ENCODE measurements at places on chromosomes 12 and 14.

DNA sequence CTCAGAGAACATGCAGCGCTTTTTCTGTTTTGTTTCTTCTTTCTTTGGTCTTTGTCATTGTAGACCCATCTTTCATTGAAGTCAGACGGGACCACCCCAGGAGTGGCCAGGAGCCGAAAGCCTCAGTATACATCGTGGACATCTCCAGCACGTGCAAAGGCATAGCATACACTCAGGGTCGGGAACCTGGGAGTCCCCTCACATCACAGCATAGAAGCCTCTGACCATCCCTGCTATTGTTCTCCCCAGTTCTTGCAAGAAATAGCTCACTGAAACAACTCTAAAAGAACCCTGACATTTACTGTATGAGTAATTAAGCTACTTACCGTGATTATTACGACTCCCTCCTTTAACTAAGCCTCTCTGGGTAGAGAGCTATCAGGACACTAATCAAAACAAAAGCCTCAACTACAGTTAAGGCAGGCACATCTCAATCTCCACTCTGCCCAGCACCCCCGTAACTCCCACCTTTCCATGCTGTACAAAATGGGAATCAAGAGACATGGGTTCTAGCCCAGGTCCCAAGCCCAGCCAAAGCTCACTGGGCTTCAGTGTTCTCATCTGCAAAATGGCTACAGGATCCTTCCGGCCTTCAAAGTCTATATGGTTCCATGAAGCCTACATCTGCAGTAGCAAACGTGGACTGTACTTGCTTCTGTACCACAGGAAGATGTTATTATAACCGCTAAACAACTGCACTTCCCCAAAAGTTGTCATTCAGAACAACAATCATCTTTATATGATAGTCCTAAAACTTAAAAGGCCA is 6.7 kb downstream of the CCDC88C start:
- DNase-seq = no peak

DNA sequence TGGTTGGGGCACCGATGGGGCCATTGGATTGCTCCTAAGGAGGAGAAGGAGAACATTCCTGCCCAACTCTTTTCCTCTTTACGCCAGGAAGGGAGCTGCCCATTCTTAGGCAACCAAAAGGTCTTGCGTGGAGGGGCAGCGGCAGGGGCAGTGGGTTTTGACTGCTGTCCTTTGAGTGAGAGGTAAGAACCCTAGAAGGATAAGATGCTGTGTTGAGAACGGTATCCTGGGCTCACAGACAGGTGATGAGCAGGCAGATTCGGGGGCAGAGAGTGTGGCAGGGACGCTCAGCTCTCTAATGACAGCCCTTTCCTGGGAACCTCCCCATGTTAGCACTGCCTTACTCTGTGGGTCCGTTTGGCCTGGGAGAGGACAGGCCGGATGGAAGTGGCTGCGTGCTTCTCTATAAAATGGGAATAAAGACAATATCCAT is 13.2 kb downstream of the LRTM2 start:
- DNase-seq = no peak

- no peak for DNase-seq
Measured at GRCh38 chr12:127896661-127897060, 370.3 kb upstream of the TMEM132C start.

DNA sequence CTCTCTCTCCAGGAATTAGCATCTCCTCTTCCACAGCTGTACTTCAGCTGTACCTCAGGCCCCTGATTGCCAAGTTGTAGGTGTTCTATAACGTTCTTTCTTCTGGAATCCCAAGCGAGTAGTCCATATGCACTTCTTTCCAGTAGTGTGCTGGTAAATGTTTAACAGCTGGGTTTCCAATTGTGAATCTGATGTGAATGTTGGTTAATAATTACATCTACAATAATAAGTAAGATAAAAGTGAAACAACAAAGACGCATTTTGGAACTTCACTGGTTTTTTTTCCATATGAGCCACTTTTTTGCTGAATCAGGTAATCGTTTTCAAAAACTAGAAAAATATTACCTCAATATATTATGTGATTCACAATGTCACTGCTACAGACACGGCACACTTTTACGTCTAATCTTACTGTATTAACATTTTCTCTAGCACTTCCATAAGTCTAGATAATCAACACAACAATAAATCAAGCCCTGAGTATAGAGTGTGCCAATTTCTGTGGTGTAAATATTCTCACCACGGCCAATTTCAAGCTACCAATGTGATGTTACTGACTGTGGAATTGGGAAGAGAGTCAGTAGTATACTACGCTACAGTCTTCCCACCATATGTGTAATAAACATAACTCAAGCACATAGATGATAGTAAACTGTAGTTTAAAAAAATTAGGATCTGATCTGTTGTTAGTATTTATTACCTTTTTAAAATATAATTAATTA is 113.0 kb downstream of the ZFP36L1 start:
- no peak for DNase-seq

DNA sequence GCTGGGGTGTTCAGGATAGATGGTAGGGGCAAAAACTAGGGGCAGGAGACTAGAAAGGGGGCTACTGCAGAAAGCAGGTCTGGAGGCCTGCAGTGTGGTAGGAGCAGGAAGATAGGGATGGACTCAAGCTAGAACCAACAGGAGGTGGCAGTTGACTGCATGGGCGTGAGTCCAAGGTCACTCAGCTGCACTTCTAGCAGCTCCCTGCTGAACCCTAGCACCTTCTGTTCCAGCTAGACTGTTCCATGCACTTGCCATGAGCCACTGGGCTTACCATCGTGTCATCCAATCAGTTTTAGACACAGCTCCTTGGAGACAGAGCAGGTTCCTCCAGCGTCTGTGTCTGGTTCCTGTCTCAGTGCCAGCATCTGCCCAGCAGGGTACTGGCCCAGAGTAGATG is 11.3 kb upstream of the KRT8 start:
- DNase-seq = no peak

GRCh38 chr12:57766464-57767304 is at the start of gene CYP27B1:
CYP27B1 (minus strand) TSS chr12:57767078; CDS start chr12:57767041, 37 bp downstream.
- DNase-seq = no peak

DNA sequence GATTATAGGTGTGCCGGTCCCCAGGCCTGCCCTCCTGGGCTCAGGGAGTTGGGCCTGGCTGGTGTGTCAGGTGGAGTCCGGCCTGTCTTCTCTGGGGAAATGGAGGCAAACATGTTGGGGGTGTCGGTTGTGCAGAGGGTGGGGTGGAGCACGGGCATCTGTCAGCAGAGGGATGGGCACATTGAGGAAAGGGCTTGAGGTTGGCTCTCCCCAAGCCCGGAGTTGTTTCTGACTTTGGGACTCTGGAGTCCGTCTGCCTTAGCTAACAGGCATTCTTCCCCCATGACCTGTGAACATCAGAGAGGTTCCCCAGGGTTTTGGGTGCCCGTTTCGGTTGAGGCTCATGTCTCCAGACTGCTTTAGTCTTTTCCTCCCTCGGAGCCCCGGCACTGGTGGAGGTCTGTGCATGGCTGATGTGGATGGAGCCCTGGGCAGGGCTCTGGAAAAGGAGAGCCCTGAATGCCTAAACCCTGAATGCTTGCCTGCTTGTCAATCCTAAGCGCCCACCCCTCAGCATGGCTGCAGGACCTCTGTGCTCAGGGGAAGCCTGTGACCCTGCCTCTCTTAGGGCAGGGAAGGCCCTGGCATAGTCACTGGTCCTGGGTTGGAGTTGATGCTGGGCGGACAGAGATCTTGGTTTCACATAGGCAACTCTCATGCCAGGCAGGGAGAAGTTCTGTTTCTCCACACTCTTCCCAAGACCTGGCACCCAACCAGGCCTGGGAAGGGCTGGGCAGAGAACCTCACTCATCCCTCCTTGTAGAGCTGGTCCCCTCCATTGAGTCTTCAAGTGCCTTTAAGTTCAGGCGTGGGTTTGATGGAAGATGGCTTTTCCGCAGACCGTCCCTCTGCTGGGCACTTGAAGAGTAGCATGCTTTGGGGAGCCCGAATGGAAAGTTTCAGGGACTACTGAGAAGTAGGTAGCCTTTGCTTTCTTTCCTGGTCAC is 12.9 kb downstream of the NYNRIN start:
- peak; percentile 27 for DNase-seq

DNA sequence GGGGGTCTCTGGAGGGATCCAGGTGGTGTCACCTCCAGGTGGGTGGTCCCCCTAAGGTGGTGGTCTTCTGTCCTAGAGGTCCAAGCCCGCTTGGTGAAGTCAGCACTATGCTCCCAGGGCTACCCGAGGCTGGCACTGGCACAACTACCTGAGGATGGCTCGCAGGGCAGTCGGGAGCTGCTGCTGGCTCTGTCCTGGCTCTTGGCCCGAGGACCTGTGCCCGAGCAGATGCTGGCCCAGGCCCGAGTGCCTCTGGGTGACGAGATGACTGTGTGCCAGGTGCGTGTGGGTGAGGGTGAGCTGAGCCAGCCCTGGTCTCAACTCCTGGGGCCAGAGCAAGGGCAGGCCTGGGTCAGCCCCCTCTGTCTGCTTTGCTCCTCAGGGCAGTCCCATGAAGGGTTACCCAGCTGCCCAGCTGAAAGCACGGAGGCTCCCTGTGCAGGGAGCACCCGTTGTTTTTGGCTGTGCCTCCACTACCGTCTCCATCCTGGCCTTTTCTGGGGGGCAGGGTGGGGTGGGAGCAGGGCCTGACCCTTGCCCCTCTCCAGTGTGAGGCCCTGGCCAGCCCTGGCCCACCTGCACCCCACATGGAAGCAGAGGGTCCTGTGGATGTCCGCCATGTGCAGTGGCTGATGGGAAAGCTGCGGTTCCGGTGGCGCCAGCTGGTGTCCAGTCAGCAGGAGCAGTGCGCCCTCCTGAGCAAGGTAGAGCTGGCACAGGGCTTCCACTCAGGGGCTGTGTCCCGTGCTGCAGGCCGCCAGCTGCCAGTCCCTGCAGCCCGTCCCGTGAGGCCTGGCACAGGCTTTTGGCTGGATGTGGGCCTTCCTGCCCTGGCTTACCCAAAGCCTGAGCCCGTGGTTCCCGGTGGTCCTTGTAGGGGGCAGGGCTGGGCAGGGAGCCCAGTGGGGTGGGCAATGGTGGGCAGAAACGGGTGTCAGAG is 1.3 kb downstream of the TEDC1 start:
- no peak for DNase-seq

DNA sequence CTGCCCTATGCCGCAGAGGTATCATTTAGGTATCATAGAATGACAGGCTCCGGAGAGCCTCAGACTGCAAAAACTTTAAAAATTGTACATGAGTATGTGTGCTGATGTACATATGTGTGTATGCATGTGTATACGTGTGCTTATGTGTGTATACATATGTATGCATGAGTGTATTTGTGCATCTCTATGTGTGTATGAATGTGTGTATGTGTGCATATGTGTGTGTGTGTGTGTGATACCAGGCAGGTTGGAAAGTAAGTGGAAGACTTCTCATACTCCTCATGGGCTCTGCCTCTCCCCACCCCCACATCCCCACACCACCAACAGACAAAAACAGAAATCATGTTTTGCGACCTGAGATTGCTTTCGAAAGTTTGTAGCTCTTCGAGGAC is 621 bp upstream of the TMEM117 start:
- no peak for DNase-seq

DNA sequence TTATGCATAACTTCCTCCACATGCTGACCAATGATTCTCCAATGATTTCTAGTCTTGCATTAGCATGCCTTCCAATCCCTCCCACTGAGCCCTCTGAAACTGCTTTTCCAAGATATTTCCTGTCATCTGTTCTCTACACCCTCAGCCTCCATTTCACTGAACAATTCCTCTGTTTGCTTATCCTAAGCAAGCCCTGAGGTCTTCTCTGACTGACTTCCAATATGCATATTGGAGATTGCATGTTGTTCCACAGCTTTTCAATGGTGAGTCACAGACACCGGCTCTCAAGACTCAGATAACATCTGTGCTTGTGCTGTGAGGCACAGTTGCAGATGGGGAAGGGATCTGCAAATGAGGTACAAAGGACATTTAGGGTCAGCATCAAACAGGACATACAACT is 141.0 kb downstream of the SLC16A7 start:
- no peak for DNase-seq

- DNase-seq = no peak
Measured at GRCh38 chr12:11745113-11745512, 95.6 kb downstream of the ETV6 start.

All from stimulated activated CD4-positive, alpha-beta T cell treated with anti-CD3 and anti-CD28 coated beads, Interleukin-1b, Interleukin-23, amount 100 ng/mL, for 48 hours (primary cell).